ENCODE measurements at places on chromosomes 2 and 18.

DNA sequence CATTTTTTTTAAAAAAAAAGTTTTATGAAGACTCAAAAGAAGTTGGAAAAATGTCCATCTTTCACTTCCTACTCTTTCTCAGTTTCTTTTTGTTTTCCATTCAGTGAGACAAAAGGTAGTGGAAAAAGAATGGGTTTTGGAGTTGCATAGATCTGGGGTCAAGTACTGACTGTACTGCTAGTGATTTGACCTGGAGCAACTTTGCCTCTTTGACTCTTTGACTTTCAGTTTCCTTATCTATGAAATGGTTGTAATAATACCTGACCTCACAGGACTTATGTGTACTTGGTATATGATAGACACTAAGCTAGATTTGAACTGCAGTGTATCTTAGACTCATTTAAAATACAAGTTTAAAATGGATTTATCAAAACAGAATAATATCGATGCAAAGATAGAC is 3.5 kb upstream of the KCNE4 start:
- no peak for DNase-seq

- no peak for DNase-seq
Measured at GRCh38 chr2:40227210-40227609, 224.7 kb downstream of the SLC8A1 start.

- DNase-seq: no peak
Measured at GRCh38 chr2:197130318-197130717, 180.3 kb downstream of the ANKRD44 start.

- no peak for DNase-seq
Measured at GRCh38 chr2:122009561-122009960, 254.1 kb downstream of the TSN start.

DNA sequence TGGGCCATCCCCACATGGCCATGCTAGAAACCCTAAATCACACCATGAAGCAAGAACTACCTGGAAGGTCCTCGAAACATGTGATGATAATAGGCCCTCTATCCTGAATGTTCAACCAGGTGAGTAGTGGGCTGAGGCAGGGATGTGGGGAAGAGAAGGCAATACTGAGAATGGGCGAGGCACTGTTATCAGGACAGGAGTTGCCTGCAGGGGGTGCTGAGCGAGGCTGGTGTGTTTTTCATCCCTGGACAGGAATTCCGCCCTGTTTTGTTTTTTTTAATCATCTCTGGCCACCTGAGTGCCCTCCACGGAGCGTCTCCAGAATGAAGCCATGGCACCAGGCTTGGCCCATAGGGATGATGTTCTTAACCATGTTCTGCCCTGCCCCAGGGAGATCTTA is 103.0 kb upstream of the SOX11 start:
- DNase-seq: no peak

DNA sequence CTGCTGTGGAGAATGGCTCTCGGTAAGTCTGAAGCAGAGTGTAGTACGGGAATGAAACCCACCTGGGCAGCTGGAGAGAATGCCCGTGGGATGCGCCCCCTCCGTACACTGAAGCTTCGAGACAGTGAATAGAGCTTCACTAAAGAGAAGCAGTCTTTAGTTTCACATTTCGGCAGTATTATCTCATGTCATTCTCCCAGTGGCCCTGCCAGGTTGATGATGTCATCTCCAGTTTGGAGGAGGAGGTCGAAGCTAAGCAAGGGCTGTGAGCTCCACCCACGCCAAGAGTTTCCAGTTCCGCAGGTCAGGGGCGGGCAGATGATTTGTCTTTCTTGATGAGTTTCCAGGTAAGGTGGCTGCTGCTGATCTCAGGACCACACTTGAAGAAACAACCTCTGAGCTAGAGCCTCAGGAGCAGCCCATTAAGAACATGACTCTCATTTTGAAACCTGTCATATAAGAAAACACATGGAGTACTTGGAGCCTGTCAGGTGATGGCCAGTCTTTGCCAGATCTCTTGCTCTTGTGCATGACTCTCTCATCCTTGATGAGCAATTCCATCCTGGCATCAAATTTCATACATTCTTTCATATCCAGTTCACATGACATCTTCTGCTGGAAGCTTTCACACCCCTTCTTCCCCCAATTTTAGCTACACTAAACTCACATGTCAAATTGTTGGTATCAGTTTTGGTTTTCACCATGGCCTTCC is 475.0 kb downstream of the RNF144A start:
- DNase-seq: no peak

GRCh38 chr2:25620077-25620476 is 53.3 kb downstream of the DTNB start:
- DNase-seq: no peak

- DNase-seq: no peak
Measured at GRCh38 chr18:25132786-25133496, 219.0 kb downstream of the ZNF521 start.

- no peak for DNase-seq
Measured at GRCh38 chr18:69523582-69523981, 122.9 kb downstream of the DOK6 start.

GRCh38 chr2:96116879-96117533 is 635 bp upstream of the ADRA2B start:
- peak; percentile 95 for DNase-seq

DNA sequence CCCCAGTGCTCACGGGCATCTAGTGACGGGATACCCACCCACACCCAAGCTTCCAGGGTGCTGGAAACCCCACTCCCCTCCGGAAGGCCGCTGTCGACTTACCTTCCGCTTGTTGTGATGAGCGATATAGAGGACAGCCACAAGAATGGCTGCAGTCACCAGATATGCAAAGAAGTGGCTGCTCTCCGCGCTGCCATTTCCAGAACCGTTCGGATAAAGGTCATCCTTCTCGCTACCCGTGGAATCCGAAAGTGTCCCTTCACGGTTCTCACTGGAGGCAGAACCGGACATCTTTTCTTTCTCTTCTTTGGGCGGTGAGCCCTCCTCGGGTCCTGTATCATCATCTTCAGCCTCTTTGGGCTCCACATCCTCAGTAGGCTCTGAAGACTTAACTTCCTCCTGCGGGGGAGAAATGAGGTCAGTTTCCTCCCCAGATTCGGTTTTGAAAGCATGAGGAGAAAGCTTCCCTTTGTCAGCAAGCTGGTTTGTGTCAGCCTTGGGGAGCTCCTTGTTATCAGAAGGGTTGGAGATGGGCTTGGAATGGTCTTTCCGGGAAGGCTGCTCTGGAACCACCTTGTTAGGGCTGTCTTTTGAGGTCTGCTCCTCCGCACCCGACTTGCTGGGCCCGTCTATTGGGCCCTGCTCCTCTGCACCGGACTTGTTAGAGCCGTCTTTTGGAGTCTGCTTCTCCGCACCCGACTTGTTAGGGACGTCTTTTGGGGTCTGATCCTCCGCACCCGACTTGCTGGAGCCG is 1.2 kb downstream of the TGOLN2 start:
- peak; percentile 24 for DNase-seq

GRCh38 chr2:188623995-188624643 is 332.4 kb downstream of the GULP1 start:
- peak; percentile 20 for DNase-seq

DNA sequence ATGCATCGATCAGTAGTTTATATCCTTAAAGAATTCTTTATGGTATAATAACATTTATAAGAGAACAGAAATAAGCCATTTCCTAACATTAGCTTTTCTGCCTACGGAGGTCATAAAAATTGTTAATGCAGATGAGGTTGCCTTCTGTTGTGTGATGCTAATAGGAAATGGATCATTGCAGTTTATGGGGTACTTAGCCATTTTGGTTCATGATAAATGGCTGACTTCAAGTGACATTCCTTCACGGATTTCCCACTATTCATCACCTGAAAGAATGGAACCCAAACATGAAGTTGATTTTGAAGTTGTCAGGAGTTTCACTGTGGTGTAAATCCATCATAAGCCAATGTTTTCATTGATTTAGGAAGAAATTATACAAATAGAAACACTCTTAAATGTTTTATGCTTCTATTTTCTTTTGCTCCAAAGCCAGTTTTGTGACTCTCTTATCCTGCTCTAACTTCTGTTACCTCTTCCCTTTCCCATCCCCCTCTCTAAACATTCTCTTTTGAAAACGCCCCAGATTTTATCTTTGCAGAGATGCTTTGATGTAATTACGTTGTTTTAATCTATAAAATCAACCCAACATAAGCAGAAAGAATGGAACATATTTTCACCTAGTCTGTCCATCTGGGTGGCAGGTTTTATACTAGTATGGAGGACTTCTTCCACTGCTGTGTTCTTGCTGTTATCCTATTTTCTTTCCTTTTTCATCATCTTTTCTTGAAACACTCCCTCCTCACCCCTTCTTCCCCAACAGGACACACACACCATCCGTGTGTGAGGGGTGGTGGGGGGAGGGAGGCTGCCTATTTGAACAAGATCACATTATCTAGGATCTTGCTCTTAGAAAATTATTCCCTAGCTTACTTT is 58.2 kb downstream of the GREB1L start:
- DNase-seq: no peak

DNA sequence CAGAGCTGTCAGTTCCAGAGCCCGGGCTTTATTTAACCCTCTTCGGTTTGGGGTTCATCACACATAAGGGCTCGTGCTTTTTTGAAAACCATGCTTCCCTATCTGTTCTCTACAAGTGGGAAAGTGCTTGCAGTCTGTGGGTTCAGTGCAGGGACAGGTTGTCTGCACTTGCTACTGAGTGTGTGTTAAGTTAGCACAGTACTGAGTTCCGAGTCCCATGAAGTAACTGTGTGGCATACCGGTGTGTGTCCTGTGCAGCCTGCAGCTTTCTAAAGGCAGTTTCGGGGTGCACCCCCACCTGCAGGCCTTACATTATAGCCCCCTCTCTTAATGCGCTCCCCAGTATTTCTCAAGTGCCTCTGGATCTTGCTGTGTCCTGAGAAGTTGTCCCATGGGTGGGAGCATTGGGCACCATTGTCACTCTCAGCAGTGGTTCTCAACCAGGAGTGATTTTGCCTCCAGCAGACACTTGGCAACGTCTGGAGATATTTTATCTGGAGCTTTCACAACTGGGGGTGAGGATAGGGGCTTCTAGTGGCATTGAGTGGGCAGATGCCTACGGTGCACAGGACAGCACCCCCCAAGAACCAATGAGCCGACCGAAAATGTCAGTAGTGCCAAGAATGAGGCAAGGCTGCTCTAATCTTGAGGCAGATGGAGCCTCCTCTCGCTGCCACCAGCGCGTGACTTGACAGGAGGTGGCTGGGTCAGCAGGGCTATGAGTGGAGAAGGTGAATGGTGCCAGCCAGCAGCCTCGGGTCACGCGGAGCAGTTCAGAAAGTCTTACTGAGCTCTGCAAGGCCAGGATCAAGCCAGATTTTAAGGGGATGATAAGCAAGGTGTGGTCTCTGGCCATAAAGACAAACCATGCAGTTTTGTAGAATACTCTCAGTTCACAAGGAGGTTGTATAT is 152.2 kb downstream of the SMAD7 start:
- DNase-seq: no peak
